Cardiac muscle cell (in vitro differentiated cells and primary cell): ENCODE measurements at places on chromosomes 12 and 14.

DNA sequence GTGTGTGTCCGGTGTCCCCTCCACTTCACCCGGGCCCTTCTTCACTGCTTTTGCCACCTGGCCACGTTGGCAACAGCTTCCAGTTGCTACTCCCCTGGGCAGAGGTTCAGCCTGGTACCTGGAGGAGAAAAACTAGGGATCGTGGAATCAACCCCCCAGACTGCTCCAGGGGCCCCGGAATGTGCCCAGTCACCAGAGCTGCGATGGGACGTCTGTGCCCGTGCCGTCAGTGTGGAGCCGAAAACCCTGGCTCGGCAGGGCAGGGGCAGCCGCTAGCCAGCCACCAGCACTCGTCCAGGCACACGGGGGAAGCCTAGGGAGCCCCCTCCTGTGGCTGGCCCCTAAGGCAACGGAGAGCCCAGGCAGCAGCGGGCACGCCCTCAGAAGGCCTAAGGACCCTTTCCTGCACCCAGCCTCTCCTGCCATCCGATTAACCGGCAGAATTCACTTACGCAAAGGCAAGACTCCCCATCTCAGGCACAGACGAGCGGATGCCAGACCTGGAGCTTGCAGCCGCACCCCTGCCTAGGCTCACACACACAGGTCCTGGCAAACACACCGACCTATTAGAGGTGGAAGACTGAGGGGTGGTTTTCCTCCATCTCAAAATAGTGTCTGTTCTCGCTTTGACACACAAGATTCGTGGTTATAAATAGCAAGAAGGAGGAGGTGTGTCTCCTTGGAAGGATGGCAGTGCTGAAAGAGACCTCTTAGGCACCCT lies 62.6 kb downstream of the FBXL14 start:
- DNase-seq, result peak; percentile 87

- no peak for DNase-seq
Measured at GRCh38 chr14:101224356-101225156, 321.0 kb upstream of the RTL1 start.

DNA sequence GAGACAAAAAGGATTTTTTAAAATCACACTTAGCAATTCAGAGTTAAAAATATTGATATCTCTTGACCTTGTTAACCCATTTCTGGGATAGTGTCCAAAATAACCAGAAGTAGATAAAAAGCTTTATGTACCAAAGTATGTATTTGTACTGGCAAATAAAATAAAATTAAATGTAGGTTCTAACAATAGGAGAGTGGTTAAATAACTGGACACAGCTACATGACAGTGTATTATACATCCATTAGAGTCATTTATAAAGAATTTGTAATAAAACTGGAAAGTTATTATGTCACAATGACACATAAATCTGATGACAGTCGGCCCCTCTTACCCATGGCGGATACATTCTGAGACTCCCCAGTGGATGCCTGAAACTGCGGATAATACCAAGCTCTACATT lies 34.0 kb downstream of the BMAL2 start:
- DNase-seq, result no peak

GRCh38 chr12:116610971-116611541 lies 51.9 kb downstream of the MAP1LC3B2 start:
- no peak for DNase-seq

- peak; percentile 49 for DNase-seq
Measured at GRCh38 chr14:64721391-64721791, 17.2 kb downstream of the PLEKHG3 start.

GRCh38 chr12:79378496-79378895 lies 312.3 kb downstream of the PAWR start:
- no peak for DNase-seq

GRCh38 chr12:133233006-133233405 lies 2.7 kb downstream of the ANHX start:
- DNase-seq, result no peak

DNA sequence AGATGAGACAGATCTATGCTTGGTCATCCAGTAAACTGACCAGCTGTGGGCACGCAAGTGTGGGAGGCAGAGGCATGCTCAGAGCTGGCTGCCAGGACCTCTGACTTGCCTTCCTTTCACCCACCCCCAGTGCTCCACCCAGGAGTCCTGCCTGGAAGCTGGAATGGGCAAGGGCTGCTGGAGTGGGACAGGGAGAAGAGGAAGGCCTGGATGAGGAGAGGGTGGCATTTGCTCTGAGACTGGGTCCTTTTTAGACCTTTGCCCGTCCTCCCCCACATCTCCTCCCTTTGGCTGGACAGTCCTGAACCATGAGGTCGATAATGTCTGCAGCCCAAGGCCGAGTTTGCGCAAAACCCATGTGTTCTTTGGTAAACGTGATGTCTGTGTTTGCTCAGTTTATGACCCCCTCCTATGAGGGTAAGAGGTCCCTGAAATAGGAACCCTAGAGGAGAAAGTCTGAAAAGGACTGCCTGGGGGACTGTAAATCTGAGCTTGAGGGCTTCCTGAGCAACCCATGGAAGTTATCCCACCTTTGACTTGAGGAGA lies 3.8 kb upstream of the INHBE start:
- DNase-seq, result no peak

- peak; percentile 88 for DNase-seq
Measured at GRCh38 chr14:103522649-103523574, at the start of gene CKB. Gene CKB, minus strand, starts transcription at chr14:103522830. Its CDS starts 337 bp downstream, at chr14:103522493.
